ENCODE measurements at places on chromosomes 5 and 9. TPM values are rescaled to one million over a fixed set of nuclear protein-coding genes. Genes with fewer than 3 reads are reported as not detected.

Gene PCA3
- total RNA-seq = not detected

Gene CFAP90
- total RNA-seq = not detected

Gene CER1
- not detected for total RNA-seq

Gene FAM153A
- total RNA-seq = 0.19 TPM

Gene OR5C1
- total RNA-seq = not detected

Gene MAST4
- total RNA-seq = 7.6 TPM

Gene PTPRD
- total RNA-seq = not detected

Gene TMEM215
- total RNA-seq = not detected

Gene BNC2
- total RNA-seq = 32.4 TPM

Gene OR1L6
- total RNA-seq = not detected

Gene FOXE1
- not detected for total RNA-seq

DNA sequence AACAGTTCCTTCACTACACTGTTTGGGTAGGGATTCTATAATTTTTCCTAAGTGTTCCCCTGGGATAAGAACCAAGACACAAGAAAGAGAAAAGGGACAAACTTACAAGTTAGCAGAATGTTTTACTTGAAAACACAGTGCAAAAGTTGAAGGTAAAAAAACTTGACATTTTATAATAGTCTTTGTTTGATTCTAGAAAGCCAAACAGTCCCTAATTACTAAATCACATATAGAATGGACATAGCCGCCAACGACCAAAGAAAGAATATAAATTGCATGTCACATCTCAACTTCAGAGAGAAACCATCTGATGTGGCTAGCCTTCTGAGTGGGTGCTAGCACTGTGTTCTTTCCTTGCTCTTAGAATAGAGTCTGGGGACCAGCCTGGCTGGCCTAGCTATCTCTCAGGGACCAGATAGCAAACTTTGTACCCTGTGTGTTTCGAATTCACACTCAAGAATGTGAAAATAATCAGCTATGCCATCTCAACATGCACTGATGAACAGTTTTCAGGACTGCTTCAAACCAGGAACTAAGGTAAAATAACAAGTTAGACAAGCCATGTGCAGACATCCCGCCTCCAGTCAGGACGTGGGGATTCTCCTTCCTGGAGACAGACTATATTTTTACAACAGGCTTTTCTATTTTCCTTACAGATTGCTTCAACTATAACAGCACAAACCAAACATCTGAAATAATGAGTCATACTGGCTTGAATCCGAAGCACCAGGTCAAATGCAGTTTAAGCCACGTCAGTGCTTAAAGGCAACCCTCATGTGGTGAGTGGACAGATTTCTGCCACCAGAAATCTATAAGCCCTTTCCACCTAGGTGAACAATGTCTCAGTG lies 53.7 kb downstream of the LHFPL2 start:
- peak; percentile 76 for DNase-seq

GRCh38 chr9:68822596-68823165 lies 117.6 kb downstream of the PIP5K1B start:
- peak; percentile 5 for DNase-seq

GRCh38 chr9:75451505-75451904 lies 363.2 kb downstream of the OSTF1 start:
- peak; percentile 80 for DNase-seq

GRCh38 chr5:119343766-119344165 lies 12.1 kb upstream of the TNFAIP8 start:
- DNase-seq = peak; percentile 90

GRCh38 chr9:72695365-72695764 lies 174.0 kb downstream of the TMC1 start:
- no peak for DNase-seq

DNA sequence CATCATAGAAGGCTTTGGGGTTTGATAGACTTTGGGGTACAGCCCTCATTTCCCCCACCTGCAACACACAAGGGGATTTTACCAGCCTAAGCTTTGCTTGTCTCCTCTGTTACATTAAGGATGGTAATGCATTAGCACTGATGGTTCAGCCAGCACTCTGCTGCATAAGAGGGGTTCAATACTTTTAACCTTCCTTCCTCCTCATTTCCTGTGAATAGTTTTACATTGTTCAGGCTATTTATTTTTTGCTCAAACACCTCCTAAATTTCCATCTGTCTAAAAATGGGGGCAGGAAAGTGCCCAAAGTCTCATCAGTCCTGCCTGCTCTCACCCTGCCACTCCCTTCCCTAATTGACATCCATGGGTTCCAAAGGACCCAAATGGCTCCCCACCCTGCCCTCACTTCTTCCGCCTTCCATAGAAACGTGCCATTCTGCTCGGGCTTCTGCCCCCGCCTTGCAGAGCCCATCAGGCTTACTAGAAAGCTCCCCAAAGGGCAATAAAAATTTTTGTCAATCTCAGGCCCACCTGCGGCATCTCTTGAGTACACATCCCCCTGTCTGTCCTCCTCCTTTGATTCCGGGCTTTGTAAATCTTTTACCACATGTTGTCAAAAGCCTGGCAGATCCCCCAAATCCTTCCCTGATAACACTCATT lies 239.5 kb upstream of the SLC24A2 start:
- DNase-seq = no peak

DNA sequence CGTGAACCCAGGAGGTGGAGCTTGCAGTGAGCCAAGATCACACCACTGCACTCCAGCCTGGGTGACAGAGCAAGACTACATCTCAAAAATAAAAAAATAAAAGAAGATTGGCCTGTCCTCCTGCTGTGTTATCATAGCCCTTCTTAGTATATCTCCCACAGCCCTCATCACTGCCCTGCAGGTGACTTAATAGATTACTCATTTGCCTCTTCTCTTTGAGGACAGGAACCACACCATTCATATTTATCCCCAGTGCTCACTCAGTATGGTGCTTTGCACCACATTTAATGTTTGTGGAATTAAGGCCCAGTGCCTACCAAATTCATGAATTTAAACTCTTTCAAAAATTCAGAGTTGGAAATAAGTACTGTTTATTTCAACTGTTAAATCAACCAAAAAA lies 10.3 kb downstream of the IDNK start:
- DNase-seq = no peak

DNA sequence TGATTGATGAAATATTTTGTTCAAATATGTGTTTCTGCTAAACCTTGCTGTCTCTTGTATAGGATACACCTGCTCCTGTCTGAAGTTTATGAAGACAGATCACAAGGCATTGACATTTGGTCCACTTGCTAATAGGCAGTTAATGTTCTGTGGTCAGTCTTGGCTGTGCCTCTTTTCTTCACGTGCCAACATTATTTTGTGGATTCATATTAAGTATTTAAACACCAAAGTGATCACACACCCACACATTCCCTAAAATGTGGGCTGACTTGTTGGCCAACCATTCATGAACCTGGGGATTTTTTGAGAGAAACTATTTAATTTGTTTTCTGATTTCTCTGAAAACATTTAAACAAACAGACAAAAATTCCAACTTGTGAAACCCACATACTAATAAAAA lies 33.7 kb downstream of the ZNF462 start:
- DNase-seq = peak; percentile 23

- DNase-seq = no peak
Observed at GRCh38 chr5:156543348-156544145, 216.6 kb downstream of the SGCD start.

DNA sequence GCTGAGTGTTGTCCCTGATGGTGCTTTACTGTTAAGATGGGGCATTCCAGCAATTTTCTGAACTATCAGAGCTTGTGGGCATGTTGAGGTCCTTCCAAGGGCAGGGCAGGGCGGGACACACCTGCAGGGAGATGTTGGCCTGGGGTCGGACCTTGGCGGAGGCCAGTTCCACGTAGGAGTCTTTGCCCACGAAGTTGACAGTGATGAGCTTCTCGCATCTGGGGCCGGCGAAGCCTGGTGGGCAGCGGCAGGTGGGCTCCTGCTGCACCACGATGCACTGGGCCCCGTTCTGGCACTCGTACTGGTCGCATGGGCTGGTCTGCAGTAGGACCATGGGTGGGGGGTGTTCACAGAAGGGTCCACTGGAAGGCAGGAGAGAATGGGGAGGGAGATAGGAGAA lies 106.4 kb upstream of the PANK3 start:
- no peak for DNase-seq

DNA sequence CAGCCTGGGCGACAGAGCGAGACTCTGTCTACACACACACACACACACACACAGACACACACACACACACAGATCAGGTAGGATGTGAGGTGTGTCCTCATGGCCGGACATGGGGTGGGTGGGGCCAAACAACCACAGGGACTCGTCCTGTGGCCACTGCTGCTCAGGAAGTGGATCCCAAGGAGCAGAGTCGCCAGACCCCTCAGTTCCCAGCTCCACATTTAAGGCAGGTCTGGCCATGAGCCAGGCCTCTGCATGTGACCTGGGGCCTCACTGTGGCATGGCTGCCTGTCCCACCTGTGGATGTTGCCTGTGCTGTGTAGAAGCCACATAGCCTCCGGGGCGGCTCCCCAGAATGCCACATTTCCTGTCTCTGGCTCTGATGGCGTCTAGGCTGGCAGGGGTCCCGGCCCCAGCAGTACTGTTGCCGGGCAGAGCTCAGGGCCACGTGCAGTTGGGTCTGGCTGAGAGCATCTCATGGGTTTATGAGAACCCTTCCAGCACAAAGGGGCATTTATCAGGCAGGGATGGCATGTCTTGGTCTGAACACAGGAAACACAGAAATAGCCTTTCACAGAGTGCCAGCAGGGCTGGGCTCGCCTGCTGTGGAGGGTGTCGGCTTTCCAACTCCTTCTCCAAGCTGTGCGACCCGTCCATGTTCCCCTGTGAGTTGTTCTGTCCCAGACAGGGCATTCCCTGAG lies 9.9 kb upstream of the NINJ1 start:
- peak; percentile 87 for DNase-seq

- peak; percentile 45 for DNase-seq
Observed at GRCh38 chr9:122498883-122499288, 11.7 kb upstream of the OR1J2 start.

GRCh38 chr5:33046091-33046490 lies 335.0 kb downstream of the NPR3 start:
- DNase-seq = no peak

- DNase-seq = no peak
Observed at GRCh38 chr5:35838370-35839042, 18.2 kb upstream of the IL7R start.

DNA sequence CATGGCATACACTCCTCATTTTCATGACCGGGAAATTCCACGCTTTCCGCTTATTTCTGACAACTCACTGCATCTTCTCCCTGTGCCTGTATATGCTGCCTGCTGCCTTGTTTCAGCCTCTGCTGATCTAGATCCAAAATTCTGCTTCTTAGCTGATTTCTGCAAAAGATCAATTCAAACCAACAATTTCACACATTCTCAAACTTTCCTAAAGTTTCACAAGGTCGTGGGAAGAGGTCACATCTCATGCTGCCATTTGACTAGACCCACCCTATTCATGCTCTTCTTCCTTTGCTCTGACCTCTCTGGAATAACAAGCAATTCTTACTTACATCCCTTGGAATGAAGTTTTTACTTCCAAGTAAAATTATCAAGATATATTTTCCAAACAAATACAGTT lies 84.5 kb downstream of the TMEM167A start:
- no peak for DNase-seq

- peak; percentile 22 for DNase-seq
Observed at GRCh38 chr9:71944754-71945375, 33.4 kb downstream of the C9orf85 start.

DNA sequence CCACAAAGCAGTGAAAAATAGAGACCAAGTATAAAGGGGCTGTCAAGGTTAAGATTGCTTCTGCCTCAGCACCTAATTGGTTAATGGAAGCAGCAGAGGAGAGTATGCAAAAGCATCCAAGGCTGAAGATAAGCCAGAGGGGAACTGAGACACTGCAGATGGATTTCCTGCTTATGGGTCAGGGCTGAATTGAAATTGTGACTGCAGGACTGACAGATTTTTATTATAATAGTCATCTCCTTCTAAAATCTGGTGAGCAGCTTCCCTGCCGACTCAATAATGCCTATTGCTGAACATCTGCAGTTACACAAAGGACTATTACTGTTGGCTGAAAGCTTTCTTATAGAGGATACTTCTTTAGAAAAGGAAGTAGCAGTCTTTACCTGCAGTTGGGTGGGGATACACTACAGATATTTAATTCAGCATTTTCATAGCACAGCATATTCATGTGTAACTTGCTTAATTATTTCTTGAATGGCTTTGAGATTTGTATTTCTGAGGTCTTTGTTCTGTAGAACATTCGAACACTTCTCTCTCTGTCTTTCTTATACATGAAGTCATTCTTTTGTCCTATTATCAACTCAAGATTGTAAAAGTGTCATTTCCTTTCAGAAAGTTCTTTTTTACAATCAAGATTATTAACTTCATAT lies 363.0 kb upstream of the RIOK2 start:
- no peak for DNase-seq

DNA sequence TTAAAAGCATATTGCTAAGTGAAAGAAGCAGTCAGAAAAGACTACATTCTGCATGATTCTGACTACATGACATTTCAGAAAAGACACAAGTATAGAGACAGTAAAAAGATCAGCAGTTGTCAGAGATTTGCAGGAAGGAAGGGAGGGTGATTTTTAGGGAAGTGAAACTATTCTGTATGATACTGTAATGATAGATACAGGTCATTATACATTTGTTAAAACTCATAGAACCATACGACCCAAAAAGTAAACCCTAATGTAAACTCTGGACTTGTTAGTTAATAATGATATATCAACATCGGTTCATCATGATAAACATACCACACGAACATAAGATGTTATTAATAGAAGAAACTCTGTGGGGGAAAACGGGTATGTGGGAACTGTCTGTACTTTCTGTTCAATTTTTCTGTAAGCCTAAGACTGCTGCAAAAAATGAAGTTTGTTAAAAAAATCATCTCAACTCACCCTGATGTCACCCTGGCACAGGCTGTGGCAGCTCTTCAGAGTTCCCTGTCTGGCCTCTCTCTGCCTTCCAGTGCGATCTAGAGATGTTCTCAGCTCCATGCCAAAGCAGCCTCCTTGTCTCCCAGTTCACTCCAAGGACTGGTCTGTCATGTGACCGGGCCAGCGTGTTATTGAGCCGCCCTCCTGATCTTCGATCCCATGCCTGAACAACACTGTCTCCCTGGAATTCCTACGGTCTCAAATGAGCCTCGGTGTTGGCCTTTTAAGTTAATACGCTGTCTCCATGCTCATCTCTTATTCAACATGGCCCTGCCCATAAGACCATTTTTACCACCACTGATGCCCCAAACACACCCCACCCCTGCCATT lies 35.4 kb downstream of the PRLR start:
- no peak for DNase-seq

DNA sequence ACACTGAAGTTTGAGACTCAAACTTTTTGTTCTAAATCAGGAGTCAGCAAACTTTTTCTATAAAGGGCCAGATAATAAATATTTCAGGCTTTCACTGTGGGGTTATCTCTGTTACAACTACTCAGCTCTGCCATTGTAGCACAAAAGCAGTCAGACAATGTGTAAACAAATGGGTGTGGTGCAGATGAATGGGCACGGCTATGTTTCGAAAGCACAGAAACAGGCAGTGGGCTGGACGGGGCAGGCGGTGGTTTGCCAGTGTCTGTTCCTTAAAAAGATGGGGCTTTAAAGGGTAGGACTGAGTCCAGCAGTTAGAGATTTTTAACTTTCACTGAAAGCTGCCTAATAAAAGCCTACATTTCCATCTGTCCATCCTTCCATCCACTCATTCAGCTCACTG lies 48.9 kb downstream of the PFDN1 start:
- DNase-seq = peak; percentile 26
